Pancreas (tissue), 10 donors: ENCODE measurements at places on chromosomes 7 and 10. TPM values are rescaled to one million over a fixed set of nuclear protein-coding genes. Genes with fewer than 3 reads are reported as not detected.

DNA sequence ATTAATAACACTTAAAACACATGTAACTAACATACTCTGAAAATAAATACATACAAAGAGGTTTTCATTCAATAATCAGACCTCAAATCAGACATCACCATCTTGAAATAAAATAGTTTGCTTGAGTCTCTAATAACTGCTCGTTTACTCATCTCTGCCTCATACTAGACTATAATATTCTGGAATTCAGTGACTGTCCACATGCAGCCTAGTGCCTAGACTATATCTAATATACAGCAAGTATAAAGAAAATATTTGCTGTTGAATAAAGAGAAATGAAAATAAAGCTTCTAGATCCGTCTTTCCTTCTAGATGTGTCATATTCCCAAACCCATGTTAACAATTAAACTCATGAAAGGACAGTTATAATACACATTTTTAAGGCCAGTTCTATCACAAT is 236.3 kb upstream of the LRRN3 start:
- no peaks in the 10 kb centered on the region for H3K4me1 ChIP-seq
- no peak for DNase-seq
- H3K36me3 ChIP-seq: no peaks in the 10 kb centered on the region

DNA sequence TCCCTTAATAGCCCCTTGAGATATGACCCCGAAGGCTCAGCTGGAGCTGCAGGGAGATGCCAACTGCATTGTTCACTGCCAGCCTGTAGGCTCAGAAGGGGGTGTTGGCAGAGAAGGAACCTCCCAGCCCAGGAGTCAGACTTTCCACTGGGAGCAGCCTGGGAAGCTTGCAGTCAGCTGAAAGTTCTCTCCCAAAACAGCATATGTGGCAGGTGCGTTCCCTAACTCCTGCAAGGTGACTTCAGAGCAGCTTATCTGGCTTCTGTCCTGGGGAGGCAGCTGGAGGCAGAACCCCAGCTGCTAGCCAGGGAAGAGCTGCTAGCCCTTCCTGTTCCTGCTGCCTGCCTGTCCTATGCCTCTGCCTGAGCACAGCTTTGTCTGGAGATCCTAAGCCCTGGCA is 8.1 kb downstream of the SFTPA2 start:
- DNase-seq: no peak
- H3K27me3 ChIP-seq: no peaks in the 10 kb centered on the region
- H3K27ac ChIP-seq: no peak overlapping the region

- DNase-seq: no peak
- H3K36me3 ChIP-seq: no peaks in the 10 kb centered on the region
- no peak overlapping the region for H3K4me3 ChIP-seq
These were observed 59.3 kb downstream of the DLG5 start for GRCh38 chr10:77867124-77867719.

- H3K4me3 ChIP-seq: no peak overlapping the region
- H3K27me3 ChIP-seq: no peaks in the 10 kb centered on the region
- H3K27ac ChIP-seq: no peak overlapping the region
- H3K4me1 ChIP-seq: no peaks in the 10 kb centered on the region
- no peaks in the 10 kb centered on the region for H3K36me3 ChIP-seq
These were observed 1.9 kb upstream of the LRRC18 start for GRCh38 chr10:48941427-48942075.

GRCh38 chr10:132848291-132848701 is 62.3 kb upstream of the NKX6-2 start:
- DNase-seq: no peak
- H3K4me3 ChIP-seq: no peak overlapping the region
- no peaks in the 10 kb centered on the region for H3K27me3 ChIP-seq
- no peaks in the 10 kb centered on the region for H3K36me3 ChIP-seq
- no peaks in the 10 kb centered on the region for H3K4me1 ChIP-seq
- H3K27ac ChIP-seq: no peak overlapping the region

DNA sequence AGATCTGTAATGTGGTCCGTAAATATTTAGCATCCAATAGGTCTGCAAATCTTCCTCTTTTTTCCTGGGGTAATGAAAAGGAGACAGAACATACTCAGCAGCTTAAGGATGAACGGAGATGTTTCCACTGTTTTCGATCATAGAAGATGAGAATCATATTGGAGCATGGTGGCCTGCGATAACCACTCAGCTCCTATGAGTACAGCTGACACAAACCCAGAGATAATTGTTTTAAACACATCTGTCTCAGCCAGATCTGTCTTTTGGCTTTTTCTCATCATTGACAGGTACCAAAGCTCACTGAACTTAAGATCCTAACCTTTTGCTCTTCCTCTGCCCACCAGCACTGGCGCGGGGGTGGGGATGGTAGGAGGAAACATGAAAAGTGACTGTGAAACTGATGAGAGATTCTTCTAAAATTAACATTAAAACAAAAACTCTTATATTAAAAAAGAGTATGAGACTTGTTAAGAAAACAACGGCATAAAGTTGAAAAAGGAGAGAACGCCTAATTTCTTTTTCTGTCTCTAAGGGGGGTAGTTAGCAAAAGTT is 71.0 kb downstream of the SVOPL start:
- no peaks in the 10 kb centered on the region for H3K27me3 ChIP-seq
- H3K4me3 ChIP-seq: no peak overlapping the region
- H3K27ac ChIP-seq: no peak overlapping the region
- no peak for DNase-seq

GRCh38 chr10:75428434-75429158 is 2.8 kb upstream of the LRMDA start:
- H3K36me3 ChIP-seq: no peaks in the 10 kb centered on the region
- H3K27me3 ChIP-seq: no peaks in the 10 kb centered on the region
- H3K4me3 ChIP-seq: no peak overlapping the region
- H3K27ac ChIP-seq: peak overlapping the region; percentile 10
- H3K4me1 ChIP-seq: peaks cover 34% of the 10 kb centered on the region

- H3K4me1 ChIP-seq: no peaks in the 10 kb centered on the region
- H3K4me3 ChIP-seq: peak within 1 kb of the TSS; percentile 43
- H3K36me3 ChIP-seq: no peaks in the 10 kb centered on the region
- no peaks in the 10 kb centered on the region for H3K27me3 ChIP-seq
- peak within 1 kb of the TSS; percentile 58 for H3K27ac ChIP-seq
These were observed at the start of gene CFTR for GRCh38 chr7:117479225-117480054. Gene CFTR (plus strand): TSS chr7:117480025. CDS start chr7:117480095, 70 bp downstream.

GRCh38 chr10:86182595-86182994 is 184.0 kb downstream of the GRID1 start:
- DNase-seq: no peak
- no peaks in the 10 kb centered on the region for H3K36me3 ChIP-seq
- H3K27ac ChIP-seq: no peak overlapping the region
- no peak overlapping the region for H3K4me3 ChIP-seq
- H3K27me3 ChIP-seq: no peaks in the 10 kb centered on the region

DNA sequence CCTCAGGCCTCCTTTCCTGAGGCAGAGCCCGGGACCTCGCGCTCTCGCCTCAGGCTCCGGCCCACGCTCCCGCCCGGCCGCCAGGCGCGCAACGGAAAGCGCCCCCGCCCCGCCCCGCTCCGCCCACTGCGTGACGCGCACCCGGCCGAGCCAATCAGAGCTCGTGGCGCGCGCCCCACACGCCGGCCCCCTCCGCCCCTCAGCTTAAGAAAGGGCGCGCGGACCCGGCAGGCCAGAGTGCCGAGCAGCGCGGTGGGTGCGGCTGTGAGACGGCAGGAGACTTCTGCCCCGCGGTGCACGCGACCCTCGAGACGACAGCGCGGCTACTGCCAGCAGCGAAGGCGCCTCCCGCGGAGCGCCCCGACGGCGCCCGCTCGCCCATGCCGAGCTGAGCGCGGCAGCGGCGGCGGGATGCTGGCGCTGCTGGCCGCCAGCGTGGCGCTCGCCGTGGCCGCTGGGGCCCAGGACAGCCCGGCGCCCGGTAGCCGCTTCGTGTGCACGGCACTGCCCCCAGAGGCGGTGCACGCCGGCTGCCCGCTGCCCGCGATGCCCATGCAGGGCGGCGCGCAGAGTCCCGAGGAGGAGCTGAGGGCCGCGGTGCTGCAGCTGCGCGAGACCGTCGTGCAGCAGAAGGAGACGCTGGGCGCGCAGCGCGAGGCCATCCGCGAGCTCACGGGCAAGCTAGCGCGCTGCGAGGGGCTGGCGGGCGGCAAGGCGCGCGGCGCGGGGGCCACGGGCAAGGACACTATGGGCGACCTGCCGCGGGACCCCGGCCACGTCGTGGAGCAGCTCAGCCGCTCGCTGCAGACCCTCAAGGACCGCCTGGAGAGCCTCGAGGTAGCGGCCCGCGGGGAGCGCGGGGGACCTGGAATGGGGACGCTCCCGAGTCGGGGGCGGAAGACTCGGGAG is at the start of gene NPTX2:
TSS of gene NPTX2 (plus strand) at position 235 of the 909 bp plus-strand sequence. CDS start at position 412, 177 bp downstream.
- peaks cover 10% of the 10 kb centered on the region for H3K4me1 ChIP-seq
- no peaks in the 10 kb centered on the region for H3K27me3 ChIP-seq
- DNase-seq: peak; percentile 70
- H3K27ac ChIP-seq: no peak within 1 kb of the TSS
- H3K4me3 ChIP-seq: peak within 1 kb of the TSS; percentile 46

DNA sequence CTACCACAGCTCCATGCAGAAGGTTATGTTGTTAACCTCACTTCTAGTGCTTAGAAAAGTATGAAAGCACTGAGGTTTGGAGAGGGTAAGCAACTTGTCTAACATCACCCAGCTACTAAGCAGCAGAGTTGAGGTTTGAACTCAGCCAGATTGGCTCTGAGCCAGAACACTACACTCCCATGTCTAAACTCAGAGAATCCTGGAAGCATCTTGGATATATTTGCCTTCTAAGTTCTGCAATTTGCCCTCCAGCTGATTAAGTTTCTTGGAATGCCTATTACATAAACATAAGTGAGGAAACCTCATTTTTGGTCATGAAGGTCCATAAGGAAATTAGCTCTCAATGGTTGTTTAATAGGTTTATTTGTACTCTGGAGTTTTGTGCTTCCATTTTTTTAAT is 78.1 kb upstream of the PHYHIPL start:
- H3K27me3 ChIP-seq: no peaks in the 10 kb centered on the region
- no peaks in the 10 kb centered on the region for H3K36me3 ChIP-seq
- H3K4me1 ChIP-seq: no peaks in the 10 kb centered on the region
- no peak for DNase-seq

DNA sequence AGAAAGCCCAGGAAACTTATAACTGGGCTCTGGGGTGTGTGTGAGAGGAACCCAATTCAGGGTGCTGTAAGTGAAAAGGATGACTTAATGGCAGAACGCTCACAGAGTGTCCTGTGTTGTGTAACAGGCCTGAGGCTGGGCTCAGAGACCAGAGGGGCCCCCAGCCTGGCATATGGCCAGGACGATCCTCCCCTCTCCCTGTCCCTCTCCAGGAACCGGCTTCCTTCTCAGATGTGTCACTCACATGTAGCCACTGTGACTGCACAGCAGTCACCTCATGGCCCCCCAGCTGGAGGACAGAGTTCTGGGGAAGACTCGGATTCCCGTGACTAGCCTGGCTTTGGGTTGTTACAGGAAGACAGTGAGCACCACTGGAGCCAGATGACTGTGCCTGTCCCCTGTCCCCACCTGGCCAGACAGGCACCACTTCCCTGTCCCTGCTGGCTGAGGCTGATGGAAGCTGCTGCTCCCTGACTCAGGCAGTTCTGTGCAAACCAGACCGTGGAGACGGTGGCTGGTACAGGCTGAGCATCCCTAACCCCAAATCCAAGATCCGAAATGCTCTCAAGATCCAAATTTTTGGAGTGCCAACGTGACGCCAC is 220.5 kb downstream of the MLLT10 start:
- no peaks in the 10 kb centered on the region for H3K27me3 ChIP-seq
- no peak overlapping the region for H3K27ac ChIP-seq
- H3K4me1 ChIP-seq: no peaks in the 10 kb centered on the region
- H3K4me3 ChIP-seq: no peak overlapping the region
- DNase-seq: no peak

DNA sequence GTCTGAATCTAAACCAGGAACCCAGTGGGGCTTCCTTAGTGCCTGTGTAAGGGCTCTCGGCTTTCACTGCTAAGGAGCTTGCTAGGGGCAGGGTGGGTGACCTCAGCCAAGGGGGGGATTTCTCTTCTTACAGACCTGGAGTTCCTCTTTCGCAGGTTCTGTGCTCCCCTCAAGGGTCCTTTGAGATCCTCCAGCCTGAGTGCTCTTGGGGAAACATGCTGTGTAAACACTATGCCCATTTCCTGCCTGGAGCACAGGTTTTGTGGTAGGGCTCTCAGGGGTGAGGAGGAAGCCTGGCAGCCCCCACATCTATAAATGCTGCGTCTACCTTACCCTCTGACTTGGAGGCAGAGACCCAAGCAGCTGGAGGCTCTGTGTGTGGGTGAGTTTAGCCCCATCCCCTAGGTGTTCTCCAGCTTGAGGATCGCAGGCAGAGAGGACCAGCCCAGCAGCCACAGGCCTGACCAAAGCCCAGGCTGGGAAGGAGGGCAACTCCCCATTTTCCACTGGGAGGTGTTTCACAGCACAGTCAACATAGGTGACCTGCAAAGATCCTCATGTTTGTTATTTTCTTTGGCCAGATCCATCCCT is at the start of gene SFTPA1:
TSS of gene SFTPA1 (plus strand) at position 339 of the 591 bp plus-strand sequence. CDS start 887 bp downstream, outside the sequence.
- H3K4me3 ChIP-seq: no peak within 1 kb of the TSS
- H3K27ac ChIP-seq: no peak within 1 kb of the TSS
- no peaks in the 10 kb centered on the region for H3K27me3 ChIP-seq
- no peaks in the 10 kb centered on the region for H3K36me3 ChIP-seq
- no peak for DNase-seq

DNA sequence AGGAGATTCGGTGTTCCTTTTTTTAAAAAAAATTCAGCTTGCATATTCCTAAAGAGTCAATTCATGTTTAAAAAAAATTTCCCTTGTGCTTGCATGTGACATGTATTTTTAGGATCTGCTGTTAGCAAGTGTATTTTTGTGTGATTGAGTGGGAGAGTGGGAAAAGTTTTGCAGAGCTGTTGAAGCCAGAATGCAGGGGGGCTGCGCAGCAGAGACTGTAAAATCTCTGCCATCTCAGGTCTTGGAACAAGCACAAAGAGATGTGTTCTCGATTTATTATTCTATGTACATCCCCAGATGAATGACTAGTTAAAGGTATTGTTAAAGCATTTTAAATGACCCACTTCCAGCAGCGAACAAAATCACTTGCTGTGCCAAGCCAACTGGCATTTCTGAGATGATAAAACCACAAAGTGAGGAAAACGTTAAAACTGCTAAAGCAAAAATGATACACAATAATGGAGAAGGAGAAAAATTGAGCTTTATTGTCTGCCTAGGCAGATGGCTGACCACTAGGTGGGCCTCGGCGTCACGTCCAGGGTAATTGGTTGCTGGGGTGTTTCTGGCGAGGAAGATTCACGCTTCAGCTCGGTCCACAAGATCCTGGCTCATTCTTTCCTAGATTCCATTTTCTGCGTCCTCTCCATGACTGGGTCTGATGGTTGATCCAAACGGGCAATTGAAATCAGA is 67.0 kb upstream of the ATRNL1 start:
- H3K27ac ChIP-seq: no peak overlapping the region
- no peaks in the 10 kb centered on the region for H3K27me3 ChIP-seq
- no peak for DNase-seq
- no peaks in the 10 kb centered on the region for H3K36me3 ChIP-seq

DYNC1I1 gene
- 5.5 TPM for polyA plus RNA-seq

EGR2 gene
- 0.68 TPM for polyA plus RNA-seq

DNA2 gene
- polyA plus RNA-seq: 1.3 TPM

TFEC gene
- 0.19 TPM for polyA plus RNA-seq

PRKG1 gene
- polyA plus RNA-seq: 1.2 TPM

ATOH7 gene
- 0.11 TPM for polyA plus RNA-seq

PTPRZ1 gene
- polyA plus RNA-seq: 0.99 TPM

GTF2IRD1 gene
- 15.9 TPM for polyA plus RNA-seq

CCDC3 gene
- 4.7 TPM for polyA plus RNA-seq
